ENCODE measurements at places on chromosomes 5 and 9. TPM values are rescaled to one million over a fixed set of nuclear protein-coding genes. Genes with fewer than 3 reads are reported as not detected.

MUSK gene
- polyA plus RNA-seq: not detected

OR13C3 gene
- not detected for polyA plus RNA-seq

BHMT2 gene
- polyA plus RNA-seq: 33.5 TPM

FGF1 gene
- polyA plus RNA-seq: 16.1 TPM

GRIA1 gene
- 4.3 TPM for polyA plus RNA-seq

ARID3C gene
- not detected for polyA plus RNA-seq

SPARC gene
- 2,713 TPM for polyA plus RNA-seq

IFNA21 gene
- not detected for polyA plus RNA-seq

ELP1 gene
- 42.0 TPM for polyA plus RNA-seq

PTGS1 gene
- polyA plus RNA-seq: 5.6 TPM

NR4A3 gene
- polyA plus RNA-seq: 0.53 TPM

CAPSL gene
- 7.4 TPM for polyA plus RNA-seq

PCA3 gene
- 1.5 TPM for polyA plus RNA-seq
